Mesangial cell (primary cell): ENCODE measurements at places on chromosomes 1 and 21. TPM values are rescaled to one million over a fixed set of nuclear protein-coding genes. Genes with fewer than 3 reads are reported as not detected.

Gene TNFRSF18
- total RNA-seq = 5.1 and 35.4 TPM in 2 replicates

Gene SPATA45
- total RNA-seq = not detected in 2 replicates

Gene PALMD
- 0.13 and 0.33 TPM in 2 replicates for total RNA-seq

Gene FAM177B
- not detected in 2 replicates for total RNA-seq

Gene MAN1C1
- 0.49 and 1.6 TPM in 2 replicates for total RNA-seq

Gene CDK11A
- 6.2 and 6.5 TPM in 2 replicates for total RNA-seq

Gene ATP1A2
- total RNA-seq = under 0.01 TPM in 1 of 2 replicates, not detected in the other

Gene CD1D
- total RNA-seq = 0.49 and 1.3 TPM in 2 replicates

Gene KCNN3
- under 0.01 TPM in 2 replicates for total RNA-seq
